Cerebellar nuclear complex (tissue), 1 donor: ENCODE measurements at places on chromosomes 2 and 18.

GRCh38 chr2:12805033-12805432 lies 88.3 kb downstream of the TRIB2 start:
- no peak for DNase-seq

DNA sequence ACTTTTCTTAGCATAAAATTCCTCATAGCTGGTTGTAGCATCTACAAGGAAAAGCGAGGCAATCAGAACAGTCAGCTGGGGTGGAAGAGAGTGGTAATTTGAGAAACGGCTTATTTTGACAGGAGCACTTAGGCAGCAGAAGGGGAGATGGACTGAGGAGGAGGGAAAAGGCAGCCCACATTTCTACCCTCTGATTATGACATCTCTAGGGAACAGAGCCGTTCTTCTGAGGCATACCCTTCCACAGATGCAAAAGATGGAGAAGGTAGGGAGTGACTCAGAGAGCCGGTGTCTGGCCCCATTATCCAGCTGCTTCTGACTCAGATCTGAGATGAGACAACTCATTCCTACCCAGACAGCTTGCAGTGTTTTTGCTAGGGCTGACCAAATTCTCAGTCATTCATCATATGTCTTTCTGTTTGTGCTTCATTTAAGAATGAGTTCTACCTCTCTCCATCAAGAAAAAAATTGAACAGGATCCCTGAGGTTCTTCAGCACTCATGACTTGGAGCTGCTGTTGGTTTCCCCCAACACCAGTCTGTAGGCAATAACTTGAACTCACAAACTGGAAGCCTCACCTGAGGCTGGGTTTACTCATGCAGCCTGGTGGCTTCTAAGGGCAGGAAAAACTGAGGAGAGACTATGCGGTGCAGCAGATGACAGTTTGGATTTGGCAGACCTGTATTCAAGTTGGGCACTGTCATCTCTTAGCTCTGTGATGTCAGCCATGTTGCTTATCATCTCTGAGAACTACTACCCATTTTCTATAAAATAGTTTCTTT lies 15.9 kb upstream of the SEC11C start:
- DNase-seq, result no peak

GRCh38 chr2:230706053-230706521 lies 6.6 kb upstream of the CAB39 start:
- no peak for DNase-seq

DNA sequence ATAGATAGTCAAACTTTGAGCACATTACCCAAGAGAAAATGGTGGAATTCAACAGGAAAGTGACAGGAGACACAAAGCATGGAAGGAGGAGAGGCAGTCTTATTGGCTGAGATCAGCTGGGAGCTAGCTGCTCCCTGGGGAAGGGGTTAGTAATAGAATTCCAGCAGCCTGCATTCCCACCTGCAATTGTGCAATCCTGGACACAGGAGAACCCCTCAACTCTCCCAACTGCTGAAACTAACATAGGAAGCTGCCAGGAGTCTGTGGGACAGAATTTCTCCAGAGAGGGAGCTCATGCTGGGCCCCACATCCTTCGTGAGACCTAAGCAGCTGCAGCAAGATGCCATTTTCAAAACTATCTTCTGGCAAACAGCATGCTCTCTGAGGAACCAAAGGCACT lies 69.8 kb upstream of the ACVR1C start:
- DNase-seq, result no peak

DNA sequence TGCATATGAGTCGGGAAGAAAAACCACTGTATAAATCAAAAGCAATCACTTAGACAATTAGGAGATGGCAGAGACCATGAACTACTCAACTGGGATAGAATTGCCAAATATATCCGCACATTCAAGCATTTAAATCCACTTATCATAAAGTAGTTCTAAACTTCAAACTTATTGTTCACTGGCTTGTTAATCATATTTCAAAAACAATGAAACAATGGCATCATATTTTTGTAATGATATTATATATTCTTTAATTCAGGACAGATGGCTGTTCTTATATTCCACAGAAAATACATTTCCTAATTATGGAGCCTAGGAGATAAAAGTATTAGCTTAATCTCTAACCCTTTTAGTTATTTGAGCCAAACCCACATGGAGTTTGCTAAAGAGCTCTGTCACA lies 263.6 kb downstream of the CTNNA2 start:
- no peak for DNase-seq

DNA sequence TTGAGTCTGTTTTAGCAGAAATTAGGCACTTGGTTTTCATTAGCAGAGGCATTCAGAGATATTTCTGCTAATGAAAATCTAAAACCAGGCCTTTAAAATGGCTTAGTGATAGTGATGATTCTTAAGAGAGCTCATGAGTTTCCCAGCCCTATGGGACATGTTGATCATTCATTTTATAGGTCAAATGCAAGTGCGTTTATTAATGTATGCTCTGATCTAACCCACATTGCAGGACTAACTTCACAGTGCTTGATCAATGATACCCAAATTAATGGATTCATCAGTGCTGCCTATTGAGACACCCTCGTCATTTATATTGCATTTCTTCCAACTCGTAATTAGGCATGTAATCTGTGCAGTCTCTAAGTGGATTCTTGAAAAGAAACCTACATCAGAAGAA lies 54.7 kb upstream of the ETAA1 start:
- no peak for DNase-seq

DNA sequence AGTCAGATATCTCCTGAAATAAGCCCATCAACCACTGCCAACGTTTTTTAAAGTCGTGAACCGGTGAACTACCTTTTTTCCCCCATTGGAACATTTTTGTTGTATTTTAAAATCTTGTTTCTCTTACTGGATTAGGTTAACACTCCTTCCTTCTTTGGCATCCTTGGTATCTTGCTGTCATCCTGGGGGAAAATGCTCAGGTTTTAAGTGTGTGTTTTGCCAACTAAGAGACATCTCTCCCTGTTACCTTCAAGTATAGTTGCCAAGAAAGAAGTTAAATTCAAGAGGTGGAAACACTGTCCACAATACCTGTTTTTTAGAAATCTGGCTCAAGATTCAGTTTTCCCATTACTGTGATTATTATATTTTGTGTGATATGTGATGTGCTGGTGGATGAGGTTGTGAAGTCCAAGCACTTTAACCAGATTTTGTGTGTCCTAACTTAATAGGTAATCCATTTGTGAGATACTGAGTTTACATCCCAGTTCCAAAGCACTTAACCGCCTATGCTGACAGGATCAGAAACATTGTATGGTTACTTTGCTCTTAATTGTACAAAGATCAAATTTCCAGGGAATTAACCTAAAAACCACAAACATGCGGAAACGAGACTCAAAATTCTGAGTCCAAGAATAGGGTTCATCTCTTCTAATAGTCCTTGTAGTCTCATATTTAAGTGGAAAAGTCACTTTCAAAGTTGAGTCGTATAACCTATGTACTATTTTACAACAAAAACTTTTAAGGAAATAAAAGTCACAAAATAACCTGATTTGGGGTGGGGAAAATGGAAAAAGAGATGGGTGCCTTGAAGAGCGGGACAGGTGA lies 1.3 kb upstream of the SP3 start:
- DNase-seq, result no peak

DNA sequence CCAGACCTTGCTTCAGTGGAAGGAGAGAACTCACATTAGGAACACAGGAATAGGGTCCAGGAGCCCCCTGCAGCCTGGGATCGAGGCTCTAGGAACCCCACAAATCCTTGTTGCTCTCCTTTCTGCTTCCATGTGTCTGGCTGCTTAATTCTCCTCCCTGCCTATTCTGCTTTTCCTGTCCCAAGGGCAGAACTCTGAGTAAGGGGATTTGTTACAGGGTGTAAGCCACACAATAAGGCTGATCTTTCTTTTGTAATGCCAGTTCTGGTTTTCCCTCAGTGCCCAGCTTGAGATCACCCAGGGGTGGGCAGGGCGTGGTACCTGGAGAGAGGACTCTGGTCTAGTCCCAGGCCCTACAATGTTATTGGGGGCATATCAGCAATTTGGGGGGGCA lies 119.6 kb upstream of the MGAT5 start:
- no peak for DNase-seq

DNA sequence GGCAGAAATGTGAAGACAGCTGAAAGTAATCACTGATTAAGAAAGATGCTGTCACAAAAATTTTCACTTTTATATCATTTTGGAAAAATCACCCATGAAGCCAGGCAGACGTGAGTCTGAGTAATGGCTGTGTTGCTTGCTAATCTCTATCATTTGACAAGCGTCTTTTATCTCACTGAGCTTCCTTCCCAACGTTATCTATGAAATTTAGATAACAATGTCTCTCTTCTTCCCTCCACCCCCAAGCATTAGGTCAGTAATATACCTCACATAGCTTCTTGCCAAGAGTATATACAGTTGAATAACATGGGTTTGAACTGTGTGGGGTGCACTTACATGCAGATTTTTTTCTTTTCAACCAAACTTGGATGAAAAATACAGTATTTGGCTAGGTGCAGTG lies 388.6 kb upstream of the NRXN1 start:
- DNase-seq, result no peak

DNA sequence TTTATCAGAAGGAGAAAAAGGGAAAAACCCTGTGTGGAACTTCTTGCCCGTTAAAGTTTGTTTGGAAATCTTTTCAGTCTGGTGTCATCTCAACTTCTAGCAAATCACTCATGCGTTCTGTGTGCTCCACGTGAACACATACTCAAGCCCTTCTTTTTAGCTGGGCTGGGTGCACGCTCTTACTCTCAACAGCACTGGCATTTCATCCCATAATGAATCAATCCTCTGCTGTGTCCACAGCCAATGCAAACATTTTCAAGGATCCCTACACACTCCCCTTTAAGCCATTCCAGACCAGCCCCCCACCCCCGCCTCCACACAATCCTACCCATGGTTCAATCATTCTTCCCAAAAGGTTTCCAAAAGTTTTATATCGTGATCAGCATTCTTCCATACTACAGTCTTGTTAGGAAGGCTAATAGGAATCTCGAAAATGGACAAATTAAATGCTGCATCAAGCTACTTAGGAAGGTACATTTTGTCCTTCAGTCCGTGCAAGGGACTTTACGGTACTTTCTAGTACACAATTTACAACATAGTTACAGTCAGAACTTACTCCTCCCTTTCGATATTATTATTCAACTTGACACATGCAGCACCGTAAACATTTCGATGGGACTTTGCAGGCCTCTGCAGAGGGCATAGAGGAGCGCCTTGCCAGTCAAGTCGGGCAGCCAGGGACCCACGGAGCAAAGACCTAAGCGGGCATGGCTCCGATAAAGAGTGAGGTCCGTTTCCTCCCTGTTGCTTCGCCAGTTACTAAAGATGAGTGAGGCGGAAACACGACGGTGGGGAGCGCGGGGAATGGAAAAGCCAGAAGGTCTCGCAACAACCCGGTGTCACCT lies 1.4 kb downstream of the PTGR3 start:
- no peak for DNase-seq

DNA sequence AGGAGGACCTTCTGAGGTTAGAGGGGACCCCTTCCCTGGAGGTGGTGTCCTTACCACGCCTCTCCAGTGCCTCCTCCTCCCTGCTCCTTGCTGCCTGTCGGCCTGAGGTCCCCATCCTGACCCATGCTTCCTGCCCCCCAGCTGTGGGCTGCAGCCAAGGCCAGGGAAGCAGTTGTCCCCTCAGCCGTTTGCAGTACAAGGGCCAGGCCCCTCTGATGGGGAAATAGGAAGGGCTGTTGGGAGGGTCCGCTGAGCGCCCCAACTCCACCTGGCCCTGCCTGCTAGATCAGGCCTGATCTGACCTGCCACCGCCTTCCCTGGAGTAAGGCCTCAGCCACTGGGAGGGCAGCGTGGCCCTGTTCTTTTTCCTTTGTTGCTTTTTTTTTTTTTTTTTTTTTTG lies 219.8 kb downstream of the KLHL29 start:
- no peak for DNase-seq

- no peak for DNase-seq
Measured at GRCh38 chr2:174044556-174044955, 79.4 kb upstream of the SP3 start.

DNA sequence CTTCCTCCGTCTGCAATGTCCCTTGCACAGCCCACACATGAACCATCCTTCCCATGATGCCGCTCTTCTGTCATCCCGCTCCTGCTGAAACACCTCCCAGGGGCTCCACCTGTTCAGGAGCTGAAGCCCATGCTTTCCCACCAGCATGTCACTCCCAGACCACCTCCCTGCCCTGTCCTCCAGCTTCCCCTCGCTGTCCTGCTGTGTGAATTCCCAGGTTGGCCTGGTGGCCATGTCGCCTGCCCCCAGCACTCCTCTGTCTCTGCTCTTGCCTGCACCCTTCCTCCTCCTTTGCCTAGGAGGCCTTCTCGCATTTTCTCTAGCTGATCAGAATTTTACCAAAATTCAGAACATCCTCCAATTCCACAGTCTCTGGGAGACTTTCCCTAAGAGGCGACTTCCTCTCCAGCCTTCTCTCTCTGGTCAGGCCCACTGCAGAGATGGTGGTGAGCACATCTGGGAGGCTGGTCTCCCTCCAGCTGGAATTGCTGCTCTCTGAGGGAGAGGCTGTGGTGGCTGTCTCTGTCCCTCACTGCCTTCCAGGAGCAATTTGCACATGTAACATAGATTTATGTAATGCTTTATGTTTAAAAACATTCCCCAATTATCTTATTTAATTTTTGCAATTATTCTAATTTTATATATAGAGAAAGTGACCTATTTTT lies 8.9 kb upstream of the IL1RL2 start:
- DNase-seq, result no peak

DNA sequence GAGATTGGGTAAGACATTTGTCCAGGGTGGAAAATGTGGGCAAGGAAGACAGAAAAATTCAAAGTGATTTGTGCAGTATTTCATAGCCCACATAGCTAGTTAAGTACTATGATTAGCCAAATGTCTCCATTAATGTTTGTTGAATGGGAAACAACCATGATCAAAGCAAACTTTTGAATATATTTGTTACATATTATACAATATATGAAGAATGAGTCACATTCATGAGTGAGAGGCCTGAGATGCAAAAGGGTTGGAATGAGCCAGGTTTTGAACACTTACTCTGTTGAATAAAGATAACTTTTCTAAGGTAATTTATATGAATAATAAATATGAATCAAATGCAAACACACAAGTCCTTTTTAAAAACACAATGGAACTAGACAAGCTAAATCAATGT lies 984.5 kb upstream of the CDH2 start:
- no peak for DNase-seq

DNA sequence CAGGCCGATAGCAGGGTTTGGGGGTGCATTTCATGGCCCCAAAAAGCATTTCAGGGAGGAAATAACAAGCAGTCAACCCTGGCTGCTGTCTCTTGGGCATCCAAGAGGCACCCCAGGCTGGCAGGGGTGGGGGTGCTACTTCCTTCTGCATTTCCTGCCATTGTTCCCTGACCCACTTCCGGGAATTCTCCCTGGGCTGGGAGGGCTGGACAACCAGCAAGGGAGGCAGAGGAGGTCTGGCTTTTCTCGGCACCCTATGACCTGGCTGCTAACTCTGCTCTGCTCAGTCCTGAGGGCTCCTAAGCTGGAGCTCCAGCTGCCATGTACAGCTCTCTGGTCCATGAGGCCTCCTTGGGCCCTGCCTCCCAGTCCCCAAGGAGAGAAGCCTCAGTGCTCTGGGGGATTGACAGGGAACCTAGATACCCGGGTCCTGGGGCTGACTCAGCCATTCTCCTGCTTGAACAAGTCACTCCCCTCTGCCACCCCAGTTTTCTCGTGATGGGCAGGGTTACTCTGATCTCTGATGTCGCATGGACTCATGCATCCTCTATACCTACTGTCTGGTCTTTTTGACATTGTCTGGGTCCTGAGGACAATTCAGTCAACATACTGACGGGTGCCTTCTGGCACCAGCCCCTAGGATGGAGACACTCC lies 47.2 kb downstream of the DYSF start:
- DNase-seq, result no peak
